ENCODE measurements at places on chromosomes 11 and 22.
A peak's percentile ranks its signal among the peaks of the same experiment; 100 is the strongest.

DNA sequence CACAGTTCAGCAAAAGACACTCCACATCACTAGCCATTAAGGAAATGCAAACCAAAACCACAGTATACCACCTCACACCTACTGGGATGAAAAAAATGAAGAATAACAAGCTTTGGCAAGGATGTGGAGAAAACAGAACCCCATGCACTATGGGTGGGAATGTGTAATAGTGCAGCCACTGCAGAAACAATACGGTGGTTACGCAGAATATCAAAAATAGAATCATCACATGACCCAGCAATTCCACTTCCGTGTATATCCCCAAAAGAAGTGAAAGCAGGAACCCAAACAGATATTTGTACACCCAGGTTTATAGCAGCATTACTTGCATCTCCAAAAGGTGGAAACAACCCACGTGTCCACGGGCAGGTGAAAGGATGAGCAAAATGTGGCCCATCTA lies 20.8 kb downstream of the CARS1 start:
- DNase-seq = no peak

- no peak for DNase-seq
These were observed 10.5 kb downstream of the PAX6 start for GRCh38 chr11:31800398-31801265.

DNA sequence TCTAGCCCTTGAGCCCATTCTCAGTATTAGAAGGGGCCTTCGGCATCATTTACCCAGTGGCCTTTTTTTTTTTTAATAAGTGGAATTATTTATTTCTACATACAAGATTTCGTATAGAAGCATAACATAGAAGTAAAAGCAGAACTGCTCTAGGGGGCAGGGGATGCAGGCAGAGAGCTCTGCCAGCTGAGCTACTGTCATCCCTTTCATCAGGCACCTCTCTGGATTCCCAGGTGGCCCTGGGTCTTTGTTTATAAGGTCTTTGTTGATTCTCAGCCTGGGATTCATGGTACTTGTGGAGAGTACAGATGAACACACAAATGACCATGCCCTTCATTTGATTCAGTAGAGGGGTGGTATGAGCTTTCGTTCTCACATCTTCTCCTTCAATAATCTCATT lies 66.4 kb downstream of the GAB2 start:
- no peak for DNase-seq

DNA sequence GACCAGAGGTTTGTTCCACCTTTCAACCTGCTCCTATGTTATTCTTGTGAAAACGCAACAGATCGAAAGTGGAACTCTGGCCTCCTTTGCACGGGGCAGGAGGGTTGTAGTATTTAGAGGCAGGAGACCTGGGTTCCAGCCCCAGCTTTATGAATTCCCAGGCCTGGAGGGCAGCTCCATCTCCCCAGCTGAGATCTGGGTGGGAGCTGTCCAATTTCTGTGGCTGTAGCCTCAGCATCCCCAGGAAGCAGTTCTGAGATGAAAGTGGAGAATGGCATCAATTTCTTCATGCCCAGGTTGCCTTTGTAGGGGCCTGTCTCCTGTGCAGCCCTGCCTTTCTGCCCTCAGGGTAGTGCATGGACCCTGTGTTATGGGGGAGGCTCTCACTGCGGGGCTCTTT lies 4.1 kb downstream of the FADS2 start:
- DNase-seq = no peak

GRCh38 chr11:67635231-67635521 lies 4.4 kb downstream of the TBX10 start:
- no peak for DNase-seq

DNA sequence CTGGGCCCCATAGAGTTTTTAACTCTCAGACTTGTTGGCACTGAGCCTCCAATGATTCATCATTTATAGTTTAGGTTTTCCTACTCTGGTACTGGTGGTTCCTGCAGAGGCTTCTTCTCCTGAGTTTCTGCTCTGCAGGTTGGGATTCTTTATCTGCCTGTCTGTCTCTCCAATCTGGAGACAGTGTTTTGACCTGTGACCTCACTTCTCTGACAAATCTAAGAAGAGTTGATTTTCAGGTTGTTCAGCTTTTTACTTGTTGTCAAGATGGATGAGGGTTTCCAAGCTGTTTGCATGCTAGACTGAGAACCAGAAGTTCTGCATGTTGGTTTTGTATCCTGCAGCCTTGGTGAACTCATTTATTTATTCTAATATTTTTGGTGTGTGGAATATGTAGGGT lies 63.9 kb downstream of the JAM3 start:
- DNase-seq = no peak

DNA sequence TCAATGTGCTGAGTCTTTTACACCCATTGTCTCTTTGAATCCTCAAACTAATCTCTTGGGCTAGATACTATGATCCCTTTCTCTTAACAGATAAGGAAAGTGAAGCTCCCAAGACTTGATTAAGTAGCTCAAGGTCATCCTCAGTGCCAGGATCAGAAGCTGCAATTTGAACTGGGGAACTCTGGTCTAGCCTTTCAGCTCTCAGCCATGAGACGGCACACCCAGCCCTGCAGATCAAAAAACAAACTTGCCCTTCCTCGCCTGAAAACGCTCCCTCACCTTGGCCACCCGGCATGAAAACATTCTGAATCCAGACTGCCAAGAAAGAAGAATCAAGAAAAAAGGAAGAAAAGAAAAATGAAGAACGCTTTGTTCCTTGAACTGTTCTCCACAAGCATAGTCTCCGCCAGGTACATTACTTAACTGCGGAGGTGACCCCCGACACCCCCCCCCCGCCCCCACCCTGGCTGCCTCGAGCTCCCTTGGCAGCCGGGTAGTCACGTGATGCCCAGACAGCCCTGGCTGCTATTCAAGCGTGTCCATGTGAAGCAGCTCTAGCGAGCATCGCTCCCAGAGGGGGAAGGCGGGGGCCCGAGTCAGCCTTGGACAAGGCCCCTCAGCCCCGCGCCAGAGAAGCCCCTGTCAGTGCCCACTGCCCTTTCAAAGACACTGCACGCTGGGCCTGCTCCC lies 451.2 kb downstream of the MIAT start:
- DNase-seq = no peak

GRCh38 chr11:11979488-11980117 lies 28.8 kb downstream of the DKK3 start:
- DNase-seq = peak; percentile 18

GRCh38 chr11:95680169-95680929 lies 109.2 kb downstream of the FAM76B start:
- no peak for DNase-seq

DNA sequence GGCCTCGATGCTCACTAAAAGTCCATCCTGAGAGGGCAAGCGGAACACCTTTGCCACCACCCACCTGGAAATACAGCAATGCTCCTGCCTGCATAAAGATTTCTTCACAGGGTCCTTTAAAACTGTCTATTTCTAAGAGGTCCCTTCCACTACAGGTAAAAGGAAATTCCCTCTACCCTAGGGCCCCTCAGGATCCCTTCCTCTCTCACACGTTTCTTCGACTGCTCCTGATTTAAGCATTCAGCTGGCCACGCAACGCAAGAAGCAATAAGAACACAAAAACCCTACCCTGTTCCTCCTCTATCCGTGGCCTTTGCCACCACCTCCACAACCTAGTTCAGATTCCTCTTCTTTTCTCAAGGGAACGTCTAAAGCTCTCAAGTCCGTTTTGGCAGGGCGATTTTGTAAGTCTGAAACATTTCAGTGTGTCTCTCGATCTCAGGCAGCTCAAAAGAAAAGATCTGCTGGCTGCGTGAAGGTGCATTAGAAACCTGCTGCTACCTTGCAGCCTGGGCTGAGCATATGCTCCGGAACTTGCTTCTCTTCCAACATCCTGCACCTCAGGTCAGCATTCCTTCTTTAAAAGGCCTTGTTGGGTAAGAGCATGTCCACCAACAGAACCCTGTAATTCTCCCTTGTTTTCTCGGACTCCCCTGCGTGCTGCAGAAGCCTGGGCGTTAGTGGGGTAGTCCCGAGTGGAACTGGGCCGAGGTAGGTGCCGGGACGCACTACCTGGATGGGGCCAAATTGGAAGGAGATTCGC lies 1.6 kb downstream of the LGR4 start:
- no peak for DNase-seq

DNA sequence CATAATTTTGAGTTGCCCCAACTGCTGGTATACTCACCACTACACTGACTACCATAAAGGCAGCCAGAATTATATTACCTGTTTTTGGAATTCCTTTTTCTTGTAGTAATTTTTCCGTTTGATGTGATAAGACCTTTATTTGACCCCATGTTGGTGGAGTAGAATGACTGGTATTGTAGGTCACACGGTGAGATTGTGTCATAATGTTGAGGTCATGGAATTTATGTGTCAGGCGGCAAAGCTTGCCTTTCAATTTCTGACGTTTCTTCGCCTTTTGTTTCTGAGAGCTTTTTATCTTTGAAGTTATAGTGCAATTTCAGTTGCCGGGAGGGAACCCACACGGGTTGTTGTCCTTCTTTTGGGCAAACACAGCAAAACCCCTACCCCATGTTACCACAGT lies 13.0 kb downstream of the OR52K1 start:
- DNase-seq = no peak

- no peak for DNase-seq
These were observed 54.4 kb upstream of the INCENP start for GRCh38 chr11:62069374-62069773.

GRCh38 chr11:22177186-22177585 lies 15.7 kb upstream of the ANO5 start:
- no peak for DNase-seq

DNA sequence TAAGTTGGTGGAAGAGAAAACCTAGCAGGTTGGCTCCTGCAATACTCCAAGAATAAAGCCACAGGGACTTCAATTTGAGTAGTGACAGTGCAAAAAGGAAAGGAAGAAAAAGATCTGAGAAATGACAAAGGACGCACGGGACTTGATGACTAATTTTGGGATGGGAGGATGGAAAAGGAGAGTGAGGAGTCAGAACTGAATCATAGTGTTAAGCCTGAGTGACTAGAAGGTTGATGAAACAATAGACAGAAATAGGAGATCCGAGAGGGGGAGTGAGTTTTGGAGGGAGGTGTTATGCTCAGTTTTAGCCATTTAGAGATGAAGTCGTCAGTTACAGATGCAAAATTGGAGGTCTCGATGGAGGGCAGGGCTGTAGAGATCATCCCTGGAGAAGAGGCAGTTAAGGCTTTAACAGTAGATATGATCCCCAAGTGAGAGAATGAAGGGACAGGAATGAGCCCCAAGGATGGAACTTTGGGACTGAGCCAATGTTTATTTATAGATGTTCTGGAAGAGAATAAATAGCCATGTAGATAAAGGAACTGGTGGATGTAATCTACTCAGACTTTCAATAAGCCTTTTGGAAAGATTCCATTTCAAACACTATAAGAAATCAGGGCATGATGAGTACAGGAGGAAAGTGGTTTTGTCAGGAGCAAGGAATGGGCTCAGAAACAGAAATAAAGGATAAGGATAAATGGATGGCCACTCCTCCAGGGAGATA lies 108.9 kb upstream of the NCAM1 start:
- DNase-seq = no peak

DNA sequence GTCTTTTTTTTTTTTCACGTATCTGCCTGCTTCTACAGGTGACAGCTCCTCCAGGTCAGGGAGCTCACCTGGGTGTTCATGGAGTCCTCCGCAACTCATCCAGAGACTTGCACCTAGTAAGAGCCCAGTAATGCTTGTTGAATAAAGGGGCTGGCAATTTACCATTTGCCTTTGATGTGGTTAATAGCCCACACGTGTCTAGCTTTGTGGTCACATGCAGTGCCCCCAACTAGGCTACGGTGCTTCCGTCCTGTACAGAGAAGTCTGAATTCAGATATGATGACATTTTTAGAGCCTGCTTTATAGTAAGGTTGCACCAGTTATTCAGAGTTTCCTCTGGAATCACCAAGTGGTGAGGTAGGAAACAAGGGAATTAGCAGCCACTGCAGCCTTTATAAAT lies 199.4 kb upstream of the MTMR2 start:
- DNase-seq = no peak
